Left ventricle myocardium inferior (tissue), 1 donor: ENCODE measurements at places on chromosomes 16 and 17.

DNA sequence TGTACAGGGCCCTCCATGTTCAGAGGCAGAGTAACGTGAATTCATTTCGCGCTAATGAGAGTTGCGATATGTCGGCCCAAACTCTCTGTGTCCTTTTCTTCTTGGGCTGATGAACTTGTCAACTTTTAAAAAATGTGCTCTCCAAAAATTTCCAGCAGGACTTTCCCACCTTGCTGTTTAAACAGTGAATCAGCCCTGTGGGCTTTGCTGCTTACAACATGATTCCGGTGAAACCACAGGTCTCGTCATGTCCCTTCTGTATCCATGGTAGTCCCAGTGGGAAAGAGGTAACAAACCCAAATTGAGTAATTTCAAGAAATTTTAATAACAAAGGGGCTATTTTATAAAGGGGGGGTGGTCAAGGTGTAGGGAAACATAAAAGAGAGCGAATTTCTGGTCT is 612.9 kb downstream of the MAF start:
- no peak for DNase-seq

DNA sequence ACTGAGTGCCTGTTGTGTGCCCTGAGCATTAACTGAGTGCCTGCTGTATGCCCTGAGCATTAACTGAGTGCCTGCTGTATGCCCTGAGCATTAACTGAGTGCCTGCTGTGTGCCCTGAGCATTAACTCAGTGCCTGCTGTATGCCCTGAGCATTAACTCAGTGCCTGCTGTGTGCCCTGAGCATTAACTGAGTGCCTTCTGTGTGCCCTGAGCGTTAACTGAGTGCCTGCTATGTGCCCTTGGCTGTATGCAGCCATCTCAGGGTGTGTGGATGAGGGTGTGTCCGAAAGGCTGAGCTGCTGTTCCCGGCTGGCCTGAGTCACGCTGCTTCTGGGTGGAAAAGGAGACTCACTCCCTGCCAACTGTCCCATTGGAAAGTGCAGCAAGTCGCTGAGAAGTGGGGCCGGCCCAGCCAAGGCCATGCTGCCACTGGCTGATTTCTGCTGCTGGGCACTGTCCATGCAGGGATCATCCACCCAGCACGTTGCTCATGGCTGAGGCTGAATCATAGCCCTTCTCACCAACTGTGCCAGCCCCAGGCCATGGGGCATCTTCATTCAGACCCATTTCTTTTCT is 113.8 kb downstream of the OR1D5 start:
- DNase-seq = no peak

GRCh38 chr16:82542714-82543113 is 84.1 kb upstream of the CDH13 start:
- no peak for DNase-seq

GRCh38 chr16:73279451-73279850 is 231.5 kb upstream of the ZFHX3 start:
- DNase-seq = no peak

GRCh38 chr16:13779676-13780075 is 140.3 kb upstream of the ERCC4 start:
- DNase-seq = no peak

- no peak for DNase-seq
Measured at GRCh38 chr16:11634312-11634711, 33.9 kb upstream of the SNN start.

DNA sequence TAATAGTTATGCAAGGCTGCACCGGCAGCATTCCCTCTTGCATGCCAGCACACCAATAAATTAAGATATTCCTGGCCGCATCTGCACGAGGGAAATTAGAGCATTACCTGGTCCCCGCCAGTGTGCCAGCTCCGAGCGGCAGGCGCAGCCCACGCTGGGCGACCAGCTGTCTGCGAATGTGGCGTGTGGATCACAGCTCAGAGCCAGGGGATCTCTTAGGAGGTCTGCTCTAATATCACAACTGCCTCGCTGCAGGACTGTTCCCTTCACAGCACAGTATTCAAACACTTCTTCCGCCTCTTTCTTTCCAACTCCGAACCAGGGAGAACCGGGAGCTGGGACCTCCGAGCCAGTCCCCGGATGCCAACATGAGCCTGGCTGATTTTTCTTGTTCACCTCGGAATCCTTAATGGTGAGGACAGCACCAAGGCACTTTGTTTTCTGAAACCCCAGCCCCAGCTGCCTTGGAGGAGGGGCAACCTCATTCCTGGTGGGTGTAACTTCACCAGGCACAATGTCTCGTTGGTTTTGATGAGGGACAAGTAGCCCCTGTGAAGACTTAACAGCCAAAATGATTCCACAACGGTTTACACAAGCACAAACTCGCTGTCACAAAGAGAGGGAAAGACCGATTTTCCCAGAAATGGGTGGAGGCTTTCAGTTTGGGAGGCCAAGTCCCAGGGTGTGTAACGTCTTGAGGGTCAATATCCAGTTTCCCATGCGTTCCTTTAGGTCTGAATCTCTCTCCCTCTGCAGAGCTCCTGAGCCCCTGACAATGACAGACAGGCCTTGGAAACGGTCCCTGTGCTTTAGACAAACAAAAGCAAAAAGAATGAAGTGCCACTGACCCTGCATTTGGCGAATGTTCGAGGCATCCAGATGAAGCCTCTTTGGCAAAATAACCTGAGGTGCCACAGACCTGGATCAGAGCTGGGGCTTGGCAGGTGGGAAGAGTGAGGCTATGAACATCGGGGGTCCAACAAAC is 213.2 kb downstream of the C16orf78 start:
- DNase-seq = no peak

DNA sequence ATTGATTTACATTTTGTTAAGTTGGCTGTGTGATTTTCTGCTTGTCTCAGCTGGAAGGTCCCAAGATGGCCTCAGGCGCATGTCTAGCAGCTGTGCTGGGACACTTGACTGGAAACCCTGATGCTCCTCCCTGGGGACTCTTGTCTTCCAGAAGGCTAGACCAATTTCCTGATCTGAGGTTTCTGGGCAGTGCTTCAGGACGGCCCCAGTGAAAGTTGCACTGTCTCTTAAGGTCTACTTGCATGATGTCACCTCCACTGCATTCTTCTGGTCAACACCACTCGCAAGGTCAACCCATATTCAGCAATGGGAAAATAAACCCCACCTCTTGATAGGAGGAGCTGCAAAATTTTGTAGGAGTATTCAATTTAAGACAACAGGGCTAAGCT is 116.0 kb downstream of the SALL1 start:
- no peak for DNase-seq
